ENCODE measurements at places on chromosomes 1 and 21.

GRCh38 chr1:226804907-226805759, 65.3 kb upstream of the PSEN2 start:
- no peak for DNase-seq

GRCh38 chr1:52520148-52520547, 32.7 kb downstream of the TUT4 start:
- peak; percentile 76 for DNase-seq

DNA sequence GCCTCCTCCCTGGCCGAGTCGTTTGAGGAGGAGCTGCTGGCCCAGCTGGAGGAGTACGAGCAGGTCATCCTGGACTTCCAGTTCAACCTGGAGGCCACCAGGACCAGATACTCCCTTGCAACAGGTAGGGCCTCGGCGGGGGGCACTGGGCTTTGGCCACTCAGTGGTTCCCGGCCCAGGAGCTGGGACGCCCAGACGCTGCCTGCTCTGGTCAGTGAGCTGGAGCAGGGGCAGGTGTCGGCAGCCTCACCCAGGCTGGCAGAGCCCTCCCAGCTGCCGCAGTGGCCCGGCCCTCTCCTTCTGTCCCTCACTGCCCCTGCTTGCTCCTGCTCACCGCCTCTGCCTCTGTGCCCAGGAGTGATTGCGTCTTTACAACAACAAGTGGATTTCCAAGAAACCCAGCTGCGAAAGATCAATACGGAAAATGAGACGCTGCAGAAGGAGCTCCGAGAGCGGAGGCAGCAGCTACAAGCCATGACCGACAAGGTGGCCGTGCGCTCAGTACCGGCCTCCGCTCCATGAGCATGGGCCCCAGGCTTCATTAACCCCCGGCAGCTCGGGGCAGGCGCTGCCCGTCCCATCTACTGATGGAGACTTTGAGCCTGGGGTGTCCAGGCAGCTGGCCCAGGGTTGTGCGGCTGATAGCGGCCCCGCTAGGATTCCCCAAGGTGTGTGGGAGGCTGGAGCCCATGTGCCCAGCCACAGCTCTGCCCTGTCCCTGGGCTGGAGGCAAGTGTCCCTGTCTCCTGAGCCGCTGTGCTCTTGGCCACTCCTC, 9.0 kb upstream of the SMIM1 start:
- DNase-seq: no peak

GRCh38 chr1:93612510-93612909, 69.1 kb downstream of the BCAR3 start:
- DNase-seq: no peak

DNA sequence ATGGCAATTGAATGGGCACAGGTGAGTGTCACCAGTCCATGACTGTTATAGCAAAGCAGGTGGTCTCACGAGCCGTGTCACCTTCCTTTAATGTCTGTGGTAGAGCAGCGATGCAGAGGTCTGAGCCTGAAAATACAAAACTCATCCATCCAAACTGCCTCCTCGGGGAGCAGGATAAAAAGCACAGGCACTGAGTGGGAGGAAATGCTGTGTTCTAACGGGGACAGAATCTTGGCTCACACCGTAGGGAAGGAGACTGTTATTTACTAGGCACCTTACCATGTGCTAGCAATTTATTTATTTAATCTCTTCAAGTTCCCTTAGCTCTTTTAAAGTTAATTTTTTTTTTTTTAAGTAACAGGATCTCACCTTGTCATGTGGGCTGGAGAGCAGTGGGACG, 1.2 kb downstream of the ASCL5 start:
- no peak for DNase-seq

- DNase-seq: no peak
Observed at GRCh38 chr1:117613249-117613968, 7.6 kb downstream of the TENT5C start.

DNA sequence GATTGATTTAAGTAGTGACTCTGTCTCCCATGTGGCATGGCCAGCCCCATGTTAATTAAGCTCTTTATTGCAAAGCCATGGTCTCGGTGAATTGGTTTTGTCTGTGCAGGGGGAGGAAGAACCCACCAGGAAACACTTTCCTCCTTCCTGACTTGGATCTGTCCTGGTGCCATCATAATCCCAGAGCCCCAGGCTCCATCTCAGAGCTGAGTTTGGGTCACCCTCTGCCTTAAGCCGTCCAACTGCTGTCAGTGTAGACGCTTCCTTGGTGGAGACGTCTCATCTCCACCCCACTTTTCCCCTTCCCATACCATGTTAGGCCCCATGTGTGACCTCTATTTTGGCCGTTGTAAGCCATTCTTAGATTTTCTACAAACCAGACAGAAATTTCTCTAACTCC, 36.0 kb upstream of the COL6A2 start:
- no peak for DNase-seq

GRCh38 chr1:6460301-6461050, 5.5 kb downstream of the TNFRSF25 start:
- DNase-seq: no peak

DNA sequence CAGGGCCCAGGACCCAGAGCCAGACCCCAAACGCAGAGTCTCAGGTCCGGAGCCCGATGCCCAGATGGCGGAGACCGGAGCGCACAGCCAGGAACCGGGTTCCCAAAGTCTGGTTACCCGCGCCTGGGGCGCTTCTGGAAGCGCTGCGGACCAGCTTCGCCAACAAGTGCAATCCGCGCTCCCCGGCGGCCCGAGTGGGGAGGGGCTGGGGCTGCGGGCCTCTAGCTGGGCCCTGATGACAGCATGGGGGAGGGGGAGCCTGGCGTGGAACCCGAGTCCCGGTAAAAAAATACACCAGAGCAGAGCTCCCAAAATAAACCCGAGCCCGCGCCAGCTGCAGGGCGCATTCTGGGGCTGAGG, 494 bp downstream of the NT5C1A start:
- DNase-seq: no peak

DNA sequence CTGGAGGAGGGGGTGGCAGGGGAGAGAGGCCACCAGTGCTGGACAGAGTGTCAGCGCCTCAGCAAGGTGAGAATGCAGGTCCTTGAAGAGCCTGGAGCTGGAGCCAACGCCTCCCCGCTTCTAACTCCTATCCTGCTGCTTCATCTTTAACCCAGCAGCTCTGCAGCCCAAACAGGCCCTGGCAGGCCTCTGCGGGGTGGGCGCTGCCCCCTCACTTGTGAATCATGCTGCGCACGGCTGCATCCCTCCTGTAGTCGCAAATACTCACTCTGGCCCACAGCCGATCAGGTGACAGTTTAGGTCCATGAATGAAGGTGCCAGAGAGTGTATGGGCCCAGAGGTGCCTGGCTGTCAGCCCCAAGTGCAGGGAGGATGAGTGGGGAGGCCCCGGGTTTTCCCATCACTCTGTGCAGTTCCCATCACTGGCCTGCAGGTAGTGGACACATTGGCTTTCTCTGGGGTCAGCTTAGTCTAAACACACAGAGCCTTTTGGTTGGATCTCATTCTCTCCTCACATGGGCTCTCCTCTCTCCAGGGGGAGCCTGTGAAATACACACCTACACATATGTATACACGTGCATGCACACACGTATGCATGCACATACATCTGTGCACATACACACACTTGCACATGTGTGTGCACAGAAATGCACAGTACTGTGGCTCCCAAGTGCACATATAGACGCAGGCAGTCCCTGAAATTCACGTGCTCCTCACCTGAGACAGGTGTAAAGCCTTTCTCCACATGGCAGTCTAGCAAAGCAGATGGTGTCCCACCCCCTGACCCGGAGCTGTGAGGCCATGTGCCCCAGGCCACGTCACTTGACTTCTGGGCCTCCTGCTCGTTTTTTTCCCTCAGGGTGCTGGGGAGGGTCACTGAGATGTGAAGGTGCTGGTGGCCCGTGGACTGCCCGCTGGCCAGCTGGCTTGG, 52.0 kb downstream of the TRIM11 start:
- DNase-seq: no peak

- peak; percentile 16 for DNase-seq
Observed at GRCh38 chr1:183323849-183324683, 94.1 kb downstream of the NMNAT2 start.
